ENCODE measurements at places on chromosomes 16 and 17.

GRCh38 chr16:31357324-31358109 lies 2.5 kb downstream of the ITGAX start:
- DNase-seq = no peak

GRCh38 chr17:7710301-7710700 lies 5.3 kb downstream of the EFNB3 start:
- DNase-seq = no peak

- no peak for DNase-seq
Measured at GRCh38 chr16:23288726-23289512, 13.2 kb upstream of the SCNN1B start.

- no peak for DNase-seq
Measured at GRCh38 chr16:4982056-4982867, 24.1 kb downstream of the SEC14L5 start.
